ENCODE measurements at places on chromosomes 11 and 22.
A peak's percentile ranks its signal among the peaks of the same experiment; 100 is the strongest.

GRCh38 chr11:36672815-36673450 is 74.9 kb upstream of the RAG2 start:
- DNase-seq: no peak

DNA sequence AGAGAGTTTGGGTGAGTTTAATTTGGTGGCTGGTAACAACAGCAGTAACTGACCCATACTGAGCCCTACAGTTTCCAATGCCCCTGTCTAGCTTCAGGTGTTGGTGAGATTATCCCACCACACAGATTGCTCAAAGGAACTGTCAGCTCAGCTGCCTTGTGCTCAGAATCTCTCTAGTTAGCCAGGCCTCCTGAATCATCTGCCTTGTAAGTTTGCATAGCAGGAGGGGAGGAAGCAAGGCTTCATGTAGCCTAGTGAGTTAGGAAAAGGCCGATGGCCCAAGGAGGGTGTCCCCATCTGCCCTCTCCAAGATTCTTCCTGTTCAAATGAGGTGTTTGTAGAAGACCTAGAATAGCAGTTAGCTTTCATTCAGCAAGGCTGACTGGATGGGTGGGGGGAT is 74.3 kb downstream of the MICAL2 start:
- no peak for DNase-seq

GRCh38 chr11:47186076-47186699 is at the start of gene PACSIN3:
Gene PACSIN3, minus strand, starts transcription at chr11:47186434. Its CDS starts 3,707 bp downstream, at chr11:47182727.
- DNase-seq: peak; percentile 16

GRCh38 chr11:128720522-128720985 is 26.7 kb downstream of the FLI1 start:
- DNase-seq: no peak

DNA sequence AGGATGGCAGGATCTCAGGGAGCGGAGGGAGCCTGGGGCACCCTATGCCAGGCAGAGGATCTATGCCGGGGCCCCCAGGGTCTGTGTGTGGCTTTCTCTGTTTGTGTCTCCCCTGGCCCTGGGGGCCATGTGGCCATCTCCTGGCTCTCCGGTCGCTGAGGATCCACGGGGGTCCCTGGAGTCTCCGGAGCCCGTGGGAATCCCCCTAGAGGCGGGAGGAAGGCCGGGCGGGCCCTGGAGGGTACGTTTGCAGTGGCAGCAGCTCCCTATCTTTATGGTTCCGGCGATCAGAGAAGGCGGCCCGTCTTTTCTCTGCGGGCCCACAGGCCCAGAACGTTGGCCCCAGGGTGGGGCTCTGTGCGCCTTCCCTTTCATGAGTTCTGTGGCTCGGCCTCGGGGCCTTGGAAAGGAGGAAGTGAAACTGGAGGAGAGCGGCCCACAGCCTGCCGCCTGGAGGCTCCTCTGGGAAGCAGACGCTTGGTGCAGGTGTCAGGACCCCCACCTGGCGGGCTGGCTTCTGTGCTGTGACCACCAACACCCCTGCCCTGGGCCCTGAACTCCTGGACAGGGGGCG is 82.1 kb downstream of the KCNQ1 start:
- DNase-seq: no peak

GRCh38 chr11:72114570-72114969 is 2.1 kb upstream of the ANAPC15 start:
- DNase-seq: no peak

DNA sequence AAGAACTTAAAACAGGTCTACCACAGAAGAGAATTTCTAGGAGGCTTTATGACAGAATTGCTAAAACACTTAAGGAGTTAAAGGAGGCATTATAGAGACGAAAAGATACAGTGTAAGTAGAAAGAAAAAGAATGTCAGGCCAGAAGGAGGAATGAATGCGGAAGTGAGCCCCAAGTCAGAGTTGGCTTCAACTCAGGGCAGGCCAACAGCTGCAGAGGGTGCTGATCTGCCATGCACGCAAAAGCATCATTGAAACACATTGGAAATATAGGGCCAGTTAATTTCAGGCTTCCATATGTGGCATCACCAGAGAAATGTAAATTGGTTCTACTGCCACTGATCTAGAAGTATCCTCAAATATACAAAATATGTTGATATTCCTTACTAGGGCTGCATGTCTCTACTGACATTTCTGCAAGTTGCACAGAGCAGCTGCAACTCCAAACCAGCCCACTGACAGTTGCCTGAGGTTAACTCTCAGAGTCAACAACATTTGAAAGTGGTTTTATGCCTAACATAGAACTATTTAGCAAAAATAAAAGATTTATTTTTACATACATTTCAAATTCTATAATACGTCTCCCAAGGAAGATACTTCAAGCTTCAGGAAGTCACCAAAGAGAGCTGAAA is 324.1 kb downstream of the C11orf87 start:
- DNase-seq: no peak

DNA sequence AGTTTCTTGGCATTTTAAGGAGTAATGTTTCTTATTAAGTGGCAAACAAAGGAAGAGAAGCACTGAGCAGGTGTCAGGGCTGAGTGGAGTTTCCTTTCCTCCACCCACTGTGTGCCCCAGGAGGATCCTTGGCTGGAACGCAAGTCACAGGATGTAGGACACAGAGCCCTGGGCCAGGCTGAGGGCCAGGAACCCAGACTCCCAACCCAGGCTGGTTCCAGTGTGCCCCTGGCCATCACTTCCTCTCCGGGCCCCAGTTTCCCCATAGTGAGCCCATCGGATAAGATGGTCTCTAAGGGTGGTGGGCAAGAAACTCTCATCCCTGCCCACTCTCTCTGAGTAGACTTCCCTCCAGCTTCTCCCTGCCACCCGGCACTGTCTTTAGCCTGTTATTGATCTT is 45.3 kb downstream of the LMO1 start:
- DNase-seq: no peak

DNA sequence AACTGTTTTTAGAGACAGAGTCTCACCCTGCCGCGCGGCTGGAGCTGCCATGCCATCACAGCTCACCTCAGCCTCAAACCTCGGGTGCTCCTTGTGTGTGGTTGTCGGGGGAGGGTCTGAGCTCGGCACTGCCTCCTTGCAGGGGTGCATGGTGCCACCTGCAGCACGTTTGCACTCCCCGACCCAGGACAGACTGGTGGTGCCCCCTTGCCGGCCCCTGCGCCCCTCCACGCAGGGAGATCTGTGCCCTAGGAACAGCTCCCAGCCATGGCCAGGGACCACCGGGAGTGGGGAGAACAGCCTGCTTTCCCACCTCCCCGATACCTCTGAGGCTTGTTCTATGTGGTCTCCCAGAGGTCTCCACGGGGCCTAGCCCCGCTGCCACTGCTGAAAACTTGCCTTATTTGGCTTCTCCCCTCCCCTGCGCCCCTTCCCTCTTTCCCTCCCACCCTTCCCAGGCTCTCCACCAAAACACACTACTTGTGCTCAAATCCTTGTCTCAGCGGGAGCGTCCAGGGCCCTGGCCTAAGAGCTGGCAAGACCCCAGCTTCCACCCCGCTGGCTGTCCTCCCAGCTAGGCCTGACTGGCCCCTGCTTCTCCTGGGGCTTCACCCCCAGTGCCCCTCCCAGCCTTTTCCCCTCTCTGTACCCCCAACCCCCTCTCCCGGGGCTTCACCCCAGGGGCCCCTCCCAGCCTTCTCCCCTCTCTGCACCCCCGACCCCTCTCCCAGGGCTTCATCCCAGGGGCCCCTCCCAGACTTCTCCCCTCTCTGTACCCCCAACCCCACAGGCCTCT is 13.4 kb upstream of the TPCN2 start:
- no peak for DNase-seq

- DNase-seq: no peak
Measured at GRCh38 chr11:73366265-73366610, 10.0 kb upstream of the RELT start.

- peak; percentile 8 for DNase-seq
Measured at GRCh38 chr11:61554172-61554988, 26.5 kb downstream of the SYT7 start.

DNA sequence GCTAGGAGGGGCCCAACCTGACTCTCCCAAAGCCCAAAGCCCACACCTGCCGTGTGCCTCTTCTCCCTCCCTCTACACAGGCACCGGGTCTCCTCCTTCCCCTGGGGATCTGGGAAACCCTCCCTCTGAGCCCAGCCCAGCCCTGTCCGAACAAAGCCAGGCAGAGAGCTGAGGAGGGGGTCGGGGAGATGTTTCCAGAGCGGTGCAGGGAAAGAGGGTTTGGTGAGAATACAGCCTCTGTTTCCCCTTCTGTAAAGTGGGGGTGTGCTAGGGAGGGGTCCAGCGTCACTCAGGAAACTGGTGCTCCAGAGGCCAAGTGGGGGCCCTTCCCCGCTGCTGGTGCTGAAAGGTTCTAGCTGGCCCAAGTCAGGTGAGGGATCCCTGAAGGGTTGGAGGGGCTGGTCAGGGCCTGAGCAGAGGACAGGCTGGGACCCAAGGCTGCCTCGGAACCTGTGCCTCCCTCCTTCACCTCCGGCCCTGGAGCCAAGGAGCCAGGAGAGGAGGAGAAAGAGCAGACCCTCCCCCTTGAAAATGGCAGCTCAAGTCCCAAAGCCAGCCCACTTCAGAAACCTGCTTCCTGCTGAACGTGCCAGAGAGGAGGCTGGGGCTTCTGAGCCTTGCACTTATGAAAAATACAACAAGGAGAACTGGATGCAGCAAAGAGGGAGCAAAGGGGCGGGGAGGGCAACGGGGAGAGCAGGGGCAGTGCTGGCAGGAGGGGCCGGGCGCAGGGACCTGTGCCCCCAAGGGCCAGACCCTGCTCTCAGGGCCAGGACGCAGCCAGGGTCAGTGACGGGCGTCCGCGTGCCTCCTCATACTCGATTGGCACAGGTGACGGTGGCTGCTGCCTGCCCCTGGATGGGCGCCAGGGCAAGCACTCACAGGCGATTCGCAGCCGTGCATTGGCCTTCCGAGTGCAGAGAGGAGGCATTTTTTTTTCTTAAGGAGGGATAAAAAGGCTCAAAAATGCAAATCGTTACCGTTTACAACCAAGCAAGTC is 43.2 kb downstream of the MACROD1 start:
- no peak for DNase-seq

DNA sequence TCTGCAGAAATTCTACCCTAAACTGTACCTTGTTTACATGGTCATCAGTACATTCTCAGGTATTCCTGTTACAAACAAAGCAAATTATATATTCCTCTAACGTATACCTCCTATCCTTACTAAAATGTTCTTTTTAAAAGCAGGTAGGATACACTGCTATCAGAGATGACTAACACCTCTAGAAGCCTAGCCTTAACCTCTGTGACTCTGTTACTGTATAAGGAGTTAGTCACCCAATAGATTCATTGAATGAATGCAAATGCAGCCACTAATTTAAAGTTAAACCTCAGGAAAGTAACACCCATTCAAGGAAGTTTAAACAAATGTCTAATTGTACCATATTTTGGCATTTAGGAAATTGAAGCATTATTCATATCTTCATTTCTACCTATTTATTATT is 82.2 kb downstream of the FCHSD2 start:
- DNase-seq: no peak

GRCh38 chr11:73154178-73154577 is 12.1 kb upstream of the FCHSD2 start:
- DNase-seq: no peak

- DNase-seq: no peak
Measured at GRCh38 chr11:113578033-113578380, 102.8 kb upstream of the DRD2 start.

DNA sequence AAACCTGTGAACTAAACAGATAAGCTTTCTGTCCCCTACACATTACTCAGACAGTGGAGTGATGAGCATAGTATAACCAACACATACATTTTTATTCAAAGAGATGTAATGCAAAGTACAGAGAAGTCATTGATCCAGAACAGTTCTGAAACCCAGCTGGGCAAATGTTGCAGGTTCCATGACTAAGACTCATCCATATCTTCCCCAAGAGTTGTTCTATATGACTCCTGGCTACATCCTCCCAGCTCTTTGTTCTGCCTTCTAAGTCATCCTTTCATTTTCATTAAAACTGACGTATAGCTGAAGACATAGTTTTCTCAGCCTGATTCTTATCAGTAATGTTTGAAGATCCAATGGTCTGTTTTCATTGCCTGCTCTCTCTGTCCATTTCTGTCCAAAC is 47.3 kb downstream of the PLAAT5 start:
- no peak for DNase-seq

DNA sequence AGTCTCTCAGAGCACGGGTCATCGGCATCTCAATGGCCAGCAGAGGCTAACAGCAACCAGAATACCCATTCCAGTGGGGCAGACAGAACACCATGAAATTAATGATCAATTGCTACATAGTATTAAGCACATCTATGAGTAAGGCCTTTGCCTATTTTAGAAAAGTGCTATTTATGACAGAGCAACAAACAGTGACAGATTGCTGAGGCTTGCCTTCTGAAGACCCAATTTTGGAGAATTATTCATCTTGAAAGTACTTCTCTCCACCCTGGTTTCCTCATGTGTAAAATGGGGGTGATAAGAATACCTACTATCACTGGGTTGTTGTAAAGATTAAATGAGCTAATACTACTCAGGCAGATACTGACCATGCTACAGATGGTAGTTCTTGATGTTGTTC is 232.7 kb downstream of the TENM4 start:
- no peak for DNase-seq

All from stimulated activated CD8-positive, alpha-beta memory T cell treated with anti-CD3 and anti-CD28 coated beads, Interleukin-12 subunit alpha, Interleukin-12 subunit beta, amount 100 ng/mL, for 4 hours (primary cell).